ENCODE measurements at places on chromosomes 1 and 21.

GRCh38 chr1:1132956-1133750 lies 17.3 kb upstream of the C1orf159 start:
- DNase-seq, result no peak

DNA sequence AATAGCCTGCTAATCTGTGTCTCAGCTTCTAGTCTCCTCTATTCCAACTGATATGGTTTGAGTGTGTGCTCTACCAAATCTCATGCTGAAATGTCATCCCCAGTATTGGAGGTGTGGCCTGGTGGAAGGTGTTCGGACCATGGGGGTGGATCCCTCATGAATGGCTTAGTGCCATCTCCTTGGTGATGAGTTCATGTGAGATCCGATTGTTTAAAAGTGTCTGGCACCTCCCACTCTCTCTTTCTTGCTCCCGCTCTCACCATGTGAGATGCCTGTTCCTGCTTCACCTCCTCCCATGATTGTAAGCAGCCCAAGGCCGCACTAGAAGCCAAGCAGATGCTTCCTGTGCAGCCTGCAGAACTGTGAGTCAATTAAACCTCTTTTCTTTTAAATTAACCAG lies 73.5 kb upstream of the CAMK1G start:
- DNase-seq, result no peak

DNA sequence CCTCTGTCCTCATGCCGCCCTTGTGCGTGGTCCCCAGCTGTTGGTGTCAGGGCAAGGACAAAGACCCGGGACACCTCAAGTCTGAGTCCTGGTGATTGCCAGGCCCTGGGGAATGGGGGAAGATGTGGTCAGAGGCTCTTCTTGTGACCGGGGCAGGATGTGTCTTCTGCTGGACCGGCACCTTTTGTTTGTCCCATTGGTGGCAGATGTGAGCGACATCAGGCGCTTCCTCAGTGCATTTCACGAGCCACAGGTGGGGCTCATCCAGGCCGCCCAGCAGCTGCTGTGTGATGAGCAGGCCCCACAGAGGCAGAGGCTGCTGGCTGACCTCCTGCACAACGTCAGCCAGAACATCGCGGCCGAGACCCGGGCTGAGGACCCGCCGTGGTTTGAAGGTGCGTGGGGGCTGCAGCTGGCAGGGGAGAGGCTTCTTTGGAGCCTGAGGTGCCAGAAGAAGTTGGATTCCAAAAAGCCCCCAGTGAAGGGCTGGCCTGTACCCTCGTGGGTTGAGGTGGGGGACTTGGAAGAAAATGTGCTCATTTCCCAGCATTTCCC lies 8.4 kb downstream of the DFFB start:
- no peak for DNase-seq

DNA sequence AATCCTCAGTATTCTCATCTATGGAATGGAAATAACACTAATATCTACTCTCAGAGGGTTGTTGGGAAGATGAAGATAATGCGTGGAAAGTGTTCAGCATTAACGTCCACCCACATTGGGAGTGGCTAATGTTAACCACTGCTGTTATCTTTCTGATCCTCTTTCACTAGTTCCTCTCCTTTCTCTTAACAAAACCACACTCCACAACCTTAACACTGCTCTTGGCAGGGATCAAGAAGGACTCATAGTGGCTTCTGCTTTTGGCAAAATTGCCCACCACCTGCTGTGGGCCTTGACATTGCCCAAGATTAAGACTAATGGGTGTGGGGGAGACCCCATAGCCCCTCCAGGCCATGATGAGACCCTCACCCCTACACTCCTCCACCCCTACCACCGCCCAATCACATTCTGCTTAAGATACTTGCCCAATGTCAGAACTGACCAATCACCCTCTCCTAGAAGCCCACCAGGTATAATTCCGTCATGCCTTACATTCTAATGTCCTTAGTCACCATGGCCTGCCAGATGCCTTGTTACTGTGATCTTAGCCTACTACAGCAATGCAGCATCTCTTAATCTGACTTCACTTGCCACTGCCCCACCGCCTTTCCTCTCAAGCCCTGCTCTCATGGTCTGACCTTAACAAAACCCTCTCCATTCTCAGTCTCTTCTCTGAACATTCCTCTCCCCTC lies 27.1 kb downstream of the DHCR24 start:
- no peak for DNase-seq

GRCh38 chr1:227937838-227938145 lies 9.9 kb downstream of the WNT9A start:
- no peak for DNase-seq

- DNase-seq, result no peak
These were observed 89.7 kb upstream of the RGS1 start for GRCh38 chr1:192485692-192486436.

DNA sequence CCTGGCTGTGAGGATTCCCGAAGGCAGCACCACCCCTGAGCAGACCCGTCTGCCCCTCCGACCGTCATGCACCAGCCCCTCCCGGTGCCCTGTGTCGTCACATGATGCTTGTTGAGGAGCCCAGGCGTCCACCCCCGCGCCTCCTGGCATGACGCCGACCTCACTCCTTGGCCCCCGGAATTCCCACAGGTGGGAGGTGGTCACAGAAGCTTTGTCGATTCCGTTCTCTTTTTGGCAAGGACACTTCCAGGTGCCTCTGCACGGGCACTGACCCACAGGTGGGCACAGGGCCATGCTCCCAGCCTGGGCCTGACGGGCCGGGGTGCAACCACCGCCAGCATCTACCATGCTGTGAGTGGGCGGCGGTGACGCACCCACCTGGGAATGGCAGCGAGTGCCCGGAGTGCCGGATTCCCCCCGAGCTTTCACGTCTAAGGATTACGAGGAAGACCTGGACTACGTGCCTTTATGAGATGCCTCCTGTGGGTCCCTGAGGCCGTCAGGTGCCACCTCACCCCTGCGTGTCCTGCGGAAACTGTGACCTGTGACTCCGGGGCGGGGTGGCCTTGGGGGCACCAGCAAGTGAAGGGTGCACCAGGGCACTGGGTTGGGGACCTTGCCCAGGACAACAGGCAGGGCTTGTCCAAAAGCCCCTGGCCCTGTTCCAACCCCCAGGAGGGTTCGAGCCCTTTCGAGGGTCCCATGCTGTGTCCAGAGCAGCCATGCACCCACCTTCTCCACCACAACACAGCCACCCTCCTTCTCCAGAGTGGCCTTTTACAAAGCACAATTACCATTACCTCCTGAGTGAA lies 31.4 kb upstream of the COL6A1 start:
- no peak for DNase-seq

GRCh38 chr1:162872981-162873380 lies 12.0 kb upstream of the CCDC190 start:
- DNase-seq, result no peak

DNA sequence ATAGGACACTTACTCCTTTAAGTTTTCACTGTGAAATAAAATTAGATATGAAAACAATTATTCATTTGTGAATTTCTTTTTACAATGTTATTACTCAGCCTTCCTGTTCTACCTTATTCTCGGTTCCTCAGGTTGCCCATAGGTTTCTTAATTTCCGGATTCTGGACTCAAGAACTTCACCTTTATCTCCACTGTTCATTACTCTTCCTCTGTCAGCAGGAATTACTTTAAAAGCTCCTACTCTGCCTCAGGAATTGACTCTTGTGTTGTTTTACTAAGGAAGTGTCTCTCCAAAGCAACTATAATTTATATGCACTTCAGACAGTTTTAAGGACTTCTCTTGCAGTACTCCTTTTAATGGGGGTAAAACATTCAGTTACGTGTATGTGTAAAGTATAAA lies 123.8 kb downstream of the OSBPL9 start:
- no peak for DNase-seq

GRCh38 chr1:150976401-150976821 lies 1.8 kb upstream of the CERS2 start:
- DNase-seq, result no peak

DNA sequence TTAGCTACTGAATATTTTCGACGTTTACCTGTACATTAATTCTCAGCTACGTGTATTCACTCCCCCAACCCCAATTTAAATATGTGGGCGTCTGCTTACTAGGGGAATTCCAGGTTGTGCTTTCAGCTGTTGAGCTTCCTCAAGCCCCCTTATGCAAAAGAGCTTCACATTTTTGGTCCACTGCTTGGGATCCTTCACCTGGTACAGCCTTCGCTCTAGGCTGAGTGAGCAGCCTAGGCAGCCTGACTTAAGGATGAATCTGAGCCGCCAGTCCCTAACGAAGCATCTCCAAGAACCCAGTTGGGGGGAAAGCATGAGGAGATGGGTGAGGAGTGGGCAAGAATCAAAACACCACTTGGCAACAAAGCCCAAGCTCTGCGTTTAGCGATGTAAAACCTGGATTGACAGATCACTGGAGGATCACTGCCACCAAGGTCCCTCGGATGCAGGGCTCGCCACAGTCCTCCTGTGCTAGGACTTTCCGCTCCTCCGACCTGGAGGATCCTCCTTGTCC lies 674 bp downstream of the BCL10 start:
- DNase-seq, result no peak

GRCh38 chr1:245684166-245684565 lies 529.4 kb downstream of the KIF26B start:
- DNase-seq, result no peak
